ENCODE measurements at places on chromosomes 16 and 17. TPM values are rescaled to one million over a fixed set of nuclear protein-coding genes. Genes with fewer than 3 reads are reported as not detected.
A peak's percentile ranks its signal among the peaks of the same experiment; 100 is the strongest.

GRCh38 chr16:78284957-78285434 lies 185.5 kb downstream of the WWOX start:
- no peak for DNase-seq

- DNase-seq = no peak
Observed at GRCh38 chr16:66093191-66093590, 273.3 kb upstream of the CDH5 start.

DNA sequence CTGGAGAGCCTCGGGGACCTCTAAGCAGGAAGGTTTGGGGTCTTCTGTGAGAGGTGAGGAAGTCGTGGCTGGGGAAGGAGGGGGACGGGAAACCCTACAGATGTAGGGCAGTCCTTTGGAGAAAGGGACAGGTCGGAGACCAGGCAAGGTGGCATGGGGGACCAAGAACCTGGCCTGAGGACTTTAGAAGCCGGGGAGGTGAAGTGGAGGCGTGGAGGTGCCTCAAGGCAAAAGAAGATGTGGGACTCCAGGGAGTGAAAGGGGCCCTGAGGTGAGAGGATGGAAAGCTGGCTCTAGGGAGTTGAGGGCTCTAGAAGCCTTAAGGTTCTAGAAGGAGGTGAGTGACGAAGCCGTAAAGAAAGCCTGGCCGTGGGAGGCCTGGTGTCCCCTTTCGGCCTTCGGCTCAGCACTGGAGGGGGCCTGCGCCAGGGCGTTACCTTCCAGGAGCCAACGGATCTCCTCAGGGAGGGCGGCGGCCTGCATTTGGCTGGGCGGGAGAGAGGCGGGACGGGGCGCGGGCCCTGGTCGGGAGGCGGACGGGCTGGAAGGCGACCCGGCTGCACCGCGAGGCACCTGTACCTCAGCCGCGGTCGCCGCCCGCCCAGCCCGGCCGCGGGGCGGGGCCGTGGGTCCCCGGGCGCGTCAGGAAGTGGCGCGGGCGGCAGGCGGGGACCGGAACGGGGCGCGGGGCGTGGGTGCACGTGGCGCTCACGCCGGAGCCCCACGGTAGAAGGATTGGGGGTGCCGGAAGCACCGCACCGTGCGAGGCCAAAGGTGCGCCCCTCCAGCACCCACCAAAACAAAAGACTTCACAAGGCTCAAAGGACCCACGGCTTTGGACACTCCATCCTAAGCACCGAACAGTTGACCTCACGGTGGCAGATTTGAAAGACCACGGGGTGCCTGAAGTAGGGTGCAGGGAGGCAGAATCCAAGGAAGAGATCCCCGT lies at the start of gene SKAP1:
Gene SKAP1, minus strand, starts transcription at position 577 of the 949 bp plus-strand sequence.
- DNase-seq = no peak

The USH1G gene
- total RNA-seq = not detected

The MYO15A gene
- total RNA-seq = 0.20 TPM

GRCh38 chr16:79182616-79183015 lies 417.9 kb downstream of the MAF start:
- no peak for DNase-seq

DNA sequence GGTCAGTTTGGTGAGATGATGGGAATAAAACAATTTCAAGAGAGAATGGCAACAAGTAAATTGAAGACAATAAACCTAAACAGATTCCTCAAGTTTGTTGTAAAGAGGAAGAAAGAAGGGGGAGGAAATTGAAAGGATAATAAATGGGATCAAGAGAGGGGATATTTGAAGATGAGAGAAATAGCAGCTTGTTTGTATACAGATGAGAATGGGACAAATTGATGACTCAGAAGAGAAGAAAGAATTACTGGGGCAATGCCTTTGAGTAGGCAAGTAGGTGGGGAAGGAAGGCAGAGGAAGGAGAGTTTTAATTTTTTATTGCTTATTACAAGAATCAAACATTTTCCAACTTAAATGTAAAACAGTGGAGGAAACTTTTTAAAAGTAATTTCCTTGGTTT lies 98.3 kb downstream of the CHD9 start:
- no peak for DNase-seq

DNA sequence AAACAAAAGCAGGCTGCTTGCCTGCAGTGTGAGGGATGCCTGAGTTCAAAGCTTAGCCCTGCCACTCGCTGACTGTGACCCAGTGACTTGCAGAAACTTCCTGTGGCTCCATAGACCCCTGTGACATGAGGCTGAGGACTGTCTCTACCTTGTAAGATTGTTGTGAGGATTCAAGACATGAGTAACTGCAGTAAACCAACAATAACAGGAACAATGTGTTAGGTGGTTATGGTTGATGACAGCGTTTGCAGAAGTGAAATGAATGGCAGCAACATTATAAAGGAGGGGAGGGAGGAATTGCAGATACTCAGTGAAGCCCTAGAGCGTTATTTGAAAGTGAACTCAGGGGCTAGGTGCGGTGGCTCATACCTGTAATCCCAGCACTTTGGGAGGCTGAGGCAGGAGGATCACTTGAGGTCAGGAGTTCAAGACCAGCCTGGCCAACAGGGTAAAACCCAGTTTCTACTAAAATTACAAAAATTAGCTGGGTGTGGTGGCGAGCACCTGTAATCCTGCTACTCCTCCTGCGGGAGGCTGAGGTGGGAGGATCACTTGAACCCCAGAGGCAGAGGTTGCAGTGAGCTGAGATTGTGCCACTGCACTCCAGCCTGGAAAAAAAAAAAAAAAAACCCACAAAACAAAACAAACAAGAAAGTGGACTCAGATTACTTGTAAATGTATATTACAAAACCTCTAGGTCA lies 33.5 kb upstream of the EMP2 start:
- DNase-seq = no peak

DNA sequence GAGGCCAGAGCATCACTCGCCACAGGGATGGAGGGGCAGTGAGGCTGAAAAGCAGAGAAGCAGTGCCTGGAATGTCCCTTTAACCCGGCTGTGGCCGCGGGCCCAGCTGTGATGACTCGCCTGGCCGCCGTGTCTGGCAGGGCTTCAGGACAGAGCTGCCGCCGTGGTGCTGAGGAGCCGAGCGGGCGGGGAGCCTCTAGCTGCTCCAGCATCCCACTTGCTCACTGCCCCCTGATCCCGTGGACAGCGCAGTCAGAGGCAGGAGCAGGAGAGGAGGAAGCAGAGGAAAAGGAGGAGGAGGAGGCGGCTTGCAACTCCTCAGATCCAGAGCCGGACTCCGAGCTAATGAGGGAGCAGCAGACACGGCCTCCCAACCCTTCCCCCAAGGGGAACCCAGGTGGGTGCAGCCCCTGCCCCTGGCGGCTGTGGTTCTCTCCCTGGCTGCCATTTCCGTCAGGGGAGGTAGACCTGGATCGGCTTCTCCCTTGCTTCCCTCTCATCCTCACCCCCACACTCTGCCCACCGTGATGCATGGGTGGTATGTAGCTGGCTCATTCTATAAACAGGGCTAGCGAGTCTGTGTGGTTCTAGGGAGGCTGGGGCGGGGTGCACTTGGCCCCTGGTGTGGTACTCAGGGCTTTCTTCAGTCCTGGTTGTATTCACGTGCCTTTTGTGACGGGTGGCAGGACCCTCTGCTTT lies 165.7 kb downstream of the CMIP start:
- peak; percentile 55 for DNase-seq

Measured in pulmonary artery endothelial cell (primary cell).